H9 (cell line): ENCODE measurements at places on chromosomes 13 and 19. TPM values are rescaled to one million over a fixed set of nuclear protein-coding genes. Genes with fewer than 3 reads are reported as not detected.

Gene ARRDC5
- total RNA-seq, result not detected in 2 replicates

DNA sequence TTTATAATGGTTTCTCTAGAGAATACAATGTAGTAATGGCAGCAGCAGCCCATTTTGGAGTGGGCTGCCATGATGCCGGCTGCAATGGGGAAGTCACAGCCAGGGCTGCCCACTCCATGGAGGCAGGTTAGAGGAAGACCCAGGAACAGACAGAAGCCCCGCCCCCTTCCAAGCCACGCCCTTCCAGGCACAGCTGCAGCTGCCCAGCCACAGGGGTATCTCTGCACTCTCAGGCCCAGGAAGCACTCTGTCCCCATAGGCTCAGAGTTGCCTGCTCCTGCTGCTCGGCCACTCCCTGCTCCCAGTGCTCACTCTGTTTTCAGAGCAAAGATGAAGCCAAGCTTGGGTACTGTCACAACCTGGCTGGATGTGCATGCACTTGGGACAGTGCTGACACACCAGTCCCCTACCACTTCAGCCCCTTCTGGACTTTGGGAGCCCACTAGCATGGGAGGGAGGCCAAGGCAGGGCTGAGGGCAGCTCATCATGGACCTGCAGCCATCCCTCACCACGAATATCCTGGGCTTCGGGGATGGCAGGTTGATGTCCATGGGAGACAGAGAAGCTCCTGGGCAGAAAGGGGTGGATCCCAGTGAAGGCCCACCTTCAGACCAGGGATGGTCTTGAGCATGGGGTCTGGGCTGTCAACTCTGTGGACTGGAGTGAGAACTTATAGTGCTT lies 1224.2 kb downstream of the SLITRK5 start:
- no peak for DNase-seq

DNA sequence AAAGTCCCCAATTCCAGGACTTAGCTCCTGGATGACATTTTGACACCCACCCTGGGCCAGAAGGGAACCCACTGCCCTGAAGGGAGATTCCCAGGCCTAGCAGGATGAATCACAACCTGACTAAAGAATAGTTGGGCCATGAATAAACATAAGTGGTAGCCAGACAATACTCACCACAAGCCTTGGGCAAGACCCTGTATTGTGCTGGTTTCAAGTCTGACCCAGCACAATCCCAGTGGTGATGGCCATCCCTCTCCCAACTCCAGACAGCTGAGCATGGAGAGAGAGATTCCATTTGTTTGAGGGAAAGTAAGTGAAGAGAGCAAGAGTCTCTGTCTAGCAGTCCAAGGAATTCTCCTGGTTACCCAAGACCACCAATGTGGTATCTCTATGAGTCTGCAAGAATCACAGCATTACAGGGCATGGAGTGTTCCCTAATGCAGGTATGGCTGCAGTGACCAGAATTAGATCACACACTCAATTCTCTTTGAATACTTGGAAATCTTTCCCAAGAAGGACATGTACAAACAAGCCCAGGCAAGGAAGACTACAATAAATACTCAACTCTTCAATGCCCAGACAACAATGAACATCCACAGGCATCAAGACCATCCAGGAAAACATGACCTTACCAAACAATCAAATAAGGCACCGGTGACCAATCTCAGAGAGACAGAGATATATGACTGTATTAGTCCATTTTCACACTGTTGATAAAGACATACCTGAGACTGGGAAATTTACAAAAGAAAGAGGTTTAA lies 158.0 kb downstream of the VWA8 start:
- no peak for DNase-seq

Gene TOMM40
- 180 and 190 TPM in 2 replicates for total RNA-seq

DNA sequence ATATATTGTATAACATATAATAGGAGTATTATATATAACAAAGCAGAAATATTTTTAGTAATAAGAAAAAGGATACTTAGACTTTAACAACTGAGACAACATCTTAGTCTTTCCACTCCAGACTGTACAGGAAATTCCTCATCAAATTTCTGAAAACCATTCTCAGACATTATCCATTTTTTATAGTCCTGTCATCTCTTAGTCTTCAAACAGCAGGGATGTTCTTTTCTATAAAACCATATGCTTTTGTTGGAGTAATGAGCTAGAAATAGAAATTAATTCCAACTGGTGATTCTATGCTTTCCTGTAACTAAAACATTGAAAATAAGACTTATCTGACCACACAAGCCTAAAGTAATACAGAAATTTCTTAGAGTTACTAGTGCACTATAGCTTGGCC lies 82.2 kb upstream of the CSNK1A1L start:
- DNase-seq, result no peak

Gene PEAK3
- total RNA-seq, result not detected in 2 replicates

Gene SWSAP1
- total RNA-seq, result 3.8 and 5.2 TPM in 2 replicates

DNA sequence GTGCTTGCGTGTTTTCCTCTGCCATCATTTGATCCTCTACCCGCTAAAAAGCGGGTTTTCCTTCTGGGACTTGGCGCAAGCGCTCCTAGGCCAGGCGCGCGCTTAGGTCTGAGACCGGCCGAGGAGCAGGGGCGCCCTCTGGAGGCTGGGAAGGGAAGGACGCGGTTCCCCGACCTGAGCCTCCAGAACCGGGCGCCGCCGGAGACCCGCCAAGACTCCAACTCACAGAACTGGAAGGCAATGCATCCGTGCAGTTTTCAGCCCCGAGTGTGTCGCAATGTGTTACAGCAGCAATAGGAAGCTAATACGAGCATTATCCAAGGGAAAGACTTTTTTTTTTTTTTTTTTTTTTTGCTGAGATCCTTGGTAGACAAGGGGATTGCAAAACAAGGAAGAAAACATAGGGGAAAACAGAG lies 190.9 kb downstream of the COL4A1 start:
- DNase-seq, result peak; percentile 82

- no peak for DNase-seq
These were observed 32.3 kb downstream of the CEBPG start for GRCh38 chr19:33405553-33406461.

DNA sequence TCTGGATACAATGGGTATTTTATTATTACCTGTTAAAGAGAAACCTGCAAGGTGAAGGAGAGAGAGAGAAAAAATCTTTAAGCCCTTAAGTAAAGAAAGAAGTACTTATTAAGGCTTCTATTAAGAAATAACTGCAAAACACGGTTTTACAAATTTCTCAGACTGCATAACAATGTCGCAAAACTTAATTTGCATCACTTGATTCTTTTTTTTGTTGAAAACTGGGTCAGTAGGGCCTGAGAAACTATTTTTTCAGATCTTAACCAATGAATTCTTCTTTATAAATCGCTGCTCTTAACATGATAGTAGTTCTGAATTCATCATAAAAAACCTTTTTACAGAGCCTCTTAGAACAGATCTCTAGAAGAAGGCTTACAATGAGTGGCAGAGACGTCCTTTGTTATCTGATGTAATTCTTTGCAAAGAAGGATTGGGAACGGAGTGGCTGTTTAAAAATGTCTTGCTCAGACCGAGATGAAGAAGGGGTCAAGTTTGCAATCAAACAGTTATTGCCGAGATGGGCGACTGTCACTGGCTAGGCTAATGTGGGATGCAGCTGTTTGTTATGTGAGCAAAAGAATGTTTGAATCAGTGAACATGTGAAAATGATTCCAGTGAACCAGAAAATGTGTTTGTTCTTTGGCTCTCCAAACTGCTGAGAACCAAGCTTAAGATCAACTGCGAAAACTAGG lies 76.3 kb downstream of the ZNF536 start:
- DNase-seq, result no peak

Gene CFAP97D2
- not detected in 2 replicates for total RNA-seq

Gene GRIN2D
- 5.9 and 6.2 TPM in 2 replicates for total RNA-seq

Gene CLEC4M
- not detected in 2 replicates for total RNA-seq

Gene SCEL
- not detected in 2 replicates for total RNA-seq

DNA sequence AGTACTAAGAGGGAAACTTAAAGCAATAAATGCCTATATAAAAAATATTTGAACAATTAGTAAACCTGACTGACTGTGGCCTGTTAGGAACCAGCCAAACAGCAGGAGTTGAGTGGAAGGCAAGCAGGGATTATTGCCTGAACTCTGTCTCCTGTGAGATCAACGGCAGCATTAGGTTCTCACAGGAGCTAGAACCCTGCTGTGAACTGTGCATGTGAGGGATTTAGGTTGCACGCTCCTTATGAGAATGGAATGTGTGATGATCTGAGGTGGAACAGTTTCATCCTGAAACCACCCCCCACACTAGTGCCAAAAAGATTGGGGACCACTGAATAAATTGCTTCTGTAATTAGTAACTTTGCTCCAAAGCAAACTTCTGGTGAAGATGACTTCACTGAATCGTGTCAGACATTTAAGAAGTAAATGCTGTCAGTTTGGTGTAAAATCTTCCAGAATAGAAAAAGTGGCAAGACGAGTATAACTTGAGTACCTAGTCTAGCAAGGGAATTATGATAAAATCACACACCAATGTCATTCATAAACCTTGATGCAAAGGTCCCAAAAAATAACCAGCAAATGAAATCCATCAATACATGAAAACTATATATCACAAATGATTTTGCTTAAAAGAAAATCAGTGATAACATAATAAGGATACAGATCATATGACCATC lies 53.8 kb downstream of the SLC6A16 start:
- DNase-seq, result no peak

Gene TUBA3C
- not detected in 2 replicates for total RNA-seq
